ENCODE measurements at places on chromosomes 6 and 20.

GRCh38 chr20:25007491-25008305 is 15.1 kb upstream of the APMAP start:
- DNase-seq = no peak

DNA sequence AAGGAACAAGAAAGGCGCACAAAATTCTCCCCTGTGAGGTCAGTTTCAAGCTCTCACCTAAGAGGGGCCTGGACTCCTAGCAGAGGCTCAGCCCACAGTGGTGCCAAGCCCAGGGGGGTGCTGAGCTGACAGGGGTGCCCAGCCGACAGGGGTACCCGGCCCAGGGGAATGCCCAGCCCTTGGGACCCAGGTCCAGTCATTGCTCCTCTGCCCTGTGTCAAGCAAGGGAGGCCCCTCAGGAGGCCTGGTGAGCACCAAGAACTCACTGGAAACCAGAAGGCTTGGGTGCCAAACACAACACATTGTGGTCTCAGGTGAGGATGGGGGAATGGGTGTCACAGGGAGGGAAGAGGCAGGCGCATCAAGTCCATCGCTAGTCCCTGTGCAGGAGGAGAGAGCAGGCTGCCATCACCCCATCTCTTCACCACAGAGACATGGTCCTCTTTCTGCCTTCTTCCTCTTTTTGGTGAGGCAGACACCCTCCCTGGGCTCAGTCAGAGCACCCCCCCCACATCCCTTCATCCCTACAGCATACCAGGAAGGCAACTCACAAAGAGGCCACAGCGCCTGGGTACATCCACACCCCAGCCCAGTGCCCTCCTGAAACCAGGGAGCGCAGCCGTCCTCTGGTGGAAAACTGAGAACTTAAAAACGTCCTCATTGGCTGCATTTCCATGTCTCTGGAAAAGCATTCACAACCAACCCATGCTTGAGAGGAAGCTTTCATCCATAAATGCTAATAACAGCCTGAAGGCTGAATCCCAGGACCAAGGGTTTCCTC is 111.3 kb downstream of the BANF2 start:
- DNase-seq = no peak

GRCh38 chr6:169415179-169415578 is 161.5 kb upstream of the THBS2 start:
- no peak for DNase-seq

DNA sequence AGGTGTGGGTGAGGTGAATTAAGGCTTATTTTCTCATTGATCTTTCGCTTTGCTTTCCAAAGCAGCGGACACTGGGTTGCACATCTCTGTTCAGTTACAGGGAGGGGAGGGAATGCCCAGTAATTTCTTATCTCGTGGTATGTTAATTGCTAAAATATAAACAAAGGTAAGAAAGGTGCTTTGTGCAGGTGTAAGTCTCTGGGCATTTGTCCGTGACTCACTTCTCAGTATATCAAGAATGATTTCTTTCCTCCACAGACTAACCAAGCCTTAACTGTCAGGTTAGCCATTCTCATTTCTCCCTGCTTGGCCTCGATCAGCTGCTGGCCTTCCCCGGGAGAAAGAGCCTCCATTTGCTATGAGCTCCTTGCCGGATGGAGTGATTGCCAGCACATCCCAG is 862.1 kb downstream of the KIF16B start:
- DNase-seq = no peak

DNA sequence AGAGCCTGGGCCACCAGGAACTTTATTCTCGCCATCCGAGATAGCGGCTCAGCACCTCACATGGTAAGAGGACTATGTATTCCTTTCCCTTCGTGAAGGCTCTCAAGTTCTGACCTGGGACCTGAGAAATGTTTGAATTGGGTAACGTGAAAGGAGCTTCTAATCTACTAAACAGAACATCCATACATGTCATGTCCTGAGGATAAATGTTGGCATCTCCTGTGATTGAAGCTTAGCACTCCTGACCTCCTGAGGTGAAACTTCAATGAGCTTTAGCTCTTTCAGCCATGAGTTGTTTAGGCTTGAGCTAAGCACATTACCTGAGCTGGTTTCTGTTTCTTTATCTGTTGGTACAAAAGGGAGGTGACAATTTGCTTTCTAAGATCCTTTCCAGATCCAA is 280.9 kb downstream of the PACRG start:
- no peak for DNase-seq

DNA sequence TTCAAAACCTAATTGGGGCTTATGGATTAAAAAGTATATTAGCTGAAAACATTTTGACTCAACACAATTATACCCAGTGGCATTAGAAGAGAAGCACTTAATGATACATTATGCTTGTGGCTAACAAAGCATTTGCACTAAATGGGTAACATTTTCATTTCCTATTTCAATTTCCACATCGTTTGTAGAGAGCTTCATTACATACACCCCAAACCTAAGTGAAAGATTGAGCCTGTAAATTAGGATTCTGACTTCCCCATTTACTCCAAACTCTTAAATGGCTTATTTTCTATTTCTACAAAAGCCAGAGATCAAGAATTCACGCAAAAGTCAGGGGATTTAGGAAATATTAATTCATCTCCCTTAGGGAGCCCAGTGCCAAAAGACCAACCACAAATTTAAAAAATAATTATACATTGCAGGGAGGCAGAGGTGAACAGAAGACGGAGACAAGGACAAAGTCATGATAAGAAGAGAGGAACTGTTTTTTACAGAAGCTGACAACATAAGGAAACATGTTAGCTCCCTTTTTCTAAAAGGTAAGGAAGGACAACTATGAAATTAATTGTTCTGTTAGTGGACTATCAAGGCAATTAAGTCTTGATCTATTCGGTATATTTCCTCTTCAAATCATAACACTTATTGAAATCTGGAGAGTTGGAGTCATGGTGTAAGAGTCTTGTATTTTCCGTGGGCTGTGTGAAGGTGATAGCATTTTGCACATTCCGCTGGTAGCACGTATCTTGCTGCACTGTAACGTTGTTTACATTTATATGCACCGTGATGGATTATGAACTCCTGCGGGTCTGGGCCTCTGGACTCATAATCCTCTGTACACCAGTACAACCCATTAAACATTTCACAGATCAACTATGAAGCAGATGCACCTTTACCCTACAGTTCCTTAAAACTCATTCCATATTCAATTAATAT is 24.8 kb upstream of the EZR start:
- DNase-seq = no peak

GRCh38 chr6:11714798-11715285 is 63.8 kb downstream of the ADTRP start:
- DNase-seq = no peak
